ENCODE measurements at places on chromosomes 2 and 18.

DNA sequence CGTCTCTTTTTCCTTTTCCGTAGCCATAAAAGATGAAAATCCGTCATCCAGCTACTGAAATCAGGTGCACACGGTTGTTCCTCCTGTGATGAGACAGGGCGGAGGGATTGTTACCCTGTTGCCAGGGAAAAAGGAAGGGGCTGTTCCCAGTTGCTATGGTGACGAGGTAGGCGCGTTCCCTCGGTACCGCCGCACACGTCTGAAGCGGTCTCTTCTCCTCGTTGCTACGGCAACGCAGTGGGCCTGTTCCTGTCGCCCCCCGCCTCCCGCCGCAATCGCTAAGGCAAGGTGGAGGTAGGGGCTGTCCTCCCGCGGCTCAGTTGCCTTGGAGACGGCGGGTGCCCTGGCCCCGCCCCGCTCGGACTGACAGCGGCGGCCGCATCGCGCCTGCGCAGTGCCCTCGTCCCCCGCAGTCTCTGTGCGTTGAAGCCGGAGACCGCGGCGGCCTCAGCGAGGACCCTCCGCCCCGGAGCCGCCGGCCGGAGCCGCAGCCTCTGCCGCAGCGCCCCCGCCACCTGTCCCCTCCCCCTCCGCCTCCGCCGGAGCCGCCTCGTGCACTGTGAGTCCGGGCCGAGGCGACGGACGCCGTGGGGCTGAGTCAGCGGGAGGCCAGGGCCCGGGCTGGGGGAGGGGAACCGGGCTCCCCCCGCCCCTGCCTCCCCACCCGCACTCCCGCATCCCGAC is at the start of gene MAPRE3:
Gene MAPRE3 (plus strand): TSS at position 394 of the 684 bp plus-strand sequence. CDS start 51,582 bp downstream, outside the sequence.
- DNase-seq, result peak; percentile 25

- no peak for DNase-seq
Observed at GRCh38 chr2:101162561-101163330, 11.6 kb upstream of the TBC1D8 start.

- no peak for DNase-seq
Observed at GRCh38 chr18:47996091-47996541, 65.7 kb upstream of the SMAD2 start.

DNA sequence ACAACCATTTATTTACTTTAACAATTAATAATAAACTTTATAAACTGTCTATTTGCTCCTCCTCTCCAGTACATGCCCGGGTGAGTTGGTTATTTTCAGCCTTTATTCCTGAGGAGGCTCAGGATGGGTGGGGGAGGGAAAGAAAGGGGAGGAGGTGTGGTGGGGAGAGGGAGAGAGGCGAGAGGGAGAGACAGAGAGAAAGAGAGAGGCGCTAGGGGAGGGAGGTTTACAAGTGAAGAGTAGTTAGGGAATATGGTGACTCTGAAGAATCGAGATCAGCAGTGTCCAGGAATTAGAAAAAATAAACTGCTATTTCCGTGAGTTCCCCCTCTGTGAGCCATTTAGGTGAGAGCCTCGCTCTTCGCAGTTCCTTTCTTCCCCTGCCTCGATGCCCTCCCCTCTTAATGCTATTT is 138.9 kb downstream of the MEIS1 start:
- DNase-seq, result no peak

DNA sequence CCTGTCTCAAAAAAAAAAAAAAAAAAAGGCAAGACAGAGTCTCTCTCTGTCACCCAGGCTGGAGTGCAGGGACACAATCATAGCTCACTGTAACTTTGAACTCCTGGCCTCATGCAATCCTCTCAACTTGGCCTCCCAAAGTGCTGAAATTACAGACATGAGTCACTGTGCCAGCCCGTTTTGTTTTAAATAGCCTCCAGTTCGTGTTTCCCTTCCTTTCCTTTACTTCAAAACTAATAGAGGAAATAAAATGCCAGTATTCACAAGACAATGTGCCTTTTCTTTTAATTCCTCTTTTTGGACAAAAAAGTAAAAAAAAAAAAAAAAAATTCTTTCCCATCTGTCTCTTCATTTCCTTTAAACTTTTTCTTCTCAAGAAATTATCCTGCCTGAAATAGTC is 54.5 kb upstream of the ACMSD start:
- no peak for DNase-seq

GRCh38 chr2:58923869-58924268 is 682.7 kb upstream of the FANCL start:
- no peak for DNase-seq

- no peak for DNase-seq
Observed at GRCh38 chr2:30608643-30609042, 161.6 kb downstream of the LCLAT1 start.

DNA sequence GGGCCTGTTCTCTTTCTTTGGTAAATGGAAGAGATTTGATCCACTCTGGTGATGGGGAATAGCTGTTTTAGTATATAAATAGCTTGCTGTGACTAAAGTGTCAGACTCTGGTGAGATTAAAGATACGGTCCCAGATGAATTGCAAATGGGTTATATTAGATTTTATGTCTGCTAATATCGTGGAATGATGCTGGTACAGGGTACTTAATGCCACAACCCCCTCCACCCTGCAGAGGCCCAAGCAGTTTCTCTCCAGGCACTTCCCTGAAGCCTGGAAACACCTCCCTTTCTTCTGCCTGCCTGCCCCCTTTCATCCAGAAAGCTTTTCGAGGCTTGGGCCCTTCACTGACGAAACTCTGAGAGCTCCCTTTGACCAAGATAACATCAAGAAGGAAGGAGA is 21.4 kb upstream of the RFX8 start:
- DNase-seq, result no peak

- DNase-seq, result no peak
Observed at GRCh38 chr18:31192086-31192776, 29.6 kb upstream of the DSC1 start.

DNA sequence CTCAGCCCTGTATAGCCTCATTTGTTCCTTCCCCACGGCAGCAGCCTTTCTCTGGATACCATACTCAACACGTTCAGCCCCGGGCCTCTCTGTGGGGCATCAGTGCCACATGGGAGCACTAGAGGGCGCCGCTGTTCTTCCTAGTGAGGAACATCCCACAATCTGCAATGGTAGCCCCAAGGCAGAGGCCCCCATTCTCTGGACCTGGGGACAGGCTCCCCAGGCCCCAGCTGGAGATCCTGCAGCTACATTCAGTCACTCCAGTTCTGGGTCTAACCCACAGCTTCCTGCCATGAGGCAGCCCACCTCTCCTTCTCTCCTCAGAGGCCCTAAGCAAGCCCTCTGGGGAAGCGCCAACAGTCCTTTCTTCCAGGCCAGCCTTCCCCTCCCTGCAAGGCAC is 14.2 kb upstream of the SFXN5 start:
- peak; percentile 57 for DNase-seq

DNA sequence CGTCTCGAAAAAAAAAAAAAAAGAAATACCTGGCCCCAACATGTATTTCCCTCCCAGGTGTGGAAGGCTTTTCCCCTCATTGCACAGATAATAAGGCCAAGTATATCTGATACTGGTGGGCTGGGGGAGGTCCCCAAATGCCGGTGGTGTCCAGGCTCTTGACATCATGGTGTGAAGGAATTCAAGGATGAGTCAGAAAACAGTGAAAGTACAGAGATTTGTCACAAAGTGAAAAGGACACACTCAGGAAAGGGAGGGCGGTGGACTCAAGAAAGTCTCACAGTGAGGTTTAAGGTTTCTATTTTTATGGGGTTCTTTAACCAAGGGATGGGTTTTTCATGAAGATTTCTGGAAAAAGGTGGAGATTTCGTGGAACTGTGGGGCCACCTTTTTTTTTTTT is 37.8 kb upstream of the FZD5 start:
- DNase-seq, result no peak

- DNase-seq, result no peak
Observed at GRCh38 chr2:85134896-85135659, 1.9 kb downstream of the TCF7L1 start.

DNA sequence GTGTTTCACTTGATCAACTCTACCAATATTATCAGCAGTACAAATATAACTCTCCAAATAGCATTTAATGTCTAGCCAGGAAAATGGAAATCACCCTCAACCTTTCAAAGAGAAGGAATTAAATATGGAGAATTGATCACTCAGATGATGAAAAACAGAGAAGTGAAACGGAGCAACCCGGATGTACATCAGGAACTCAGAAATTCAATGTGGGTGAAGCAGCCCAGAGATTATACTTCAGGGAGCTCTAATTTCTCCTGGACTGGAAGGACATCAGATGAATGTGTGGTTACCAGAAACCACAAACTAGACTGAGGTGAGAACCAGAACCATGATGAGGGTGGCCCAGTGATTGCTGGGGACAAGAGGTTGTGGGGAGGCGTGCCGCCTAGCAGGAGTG is 35.5 kb upstream of the COBLL1 start:
- DNase-seq, result no peak

GRCh38 chr18:74500372-74500771 is 4.2 kb downstream of the CNDP2 start:
- DNase-seq, result no peak

GRCh38 chr2:20447437-20448245 is 767 bp downstream of the RHOB start:
- no peak for DNase-seq

GRCh38 chr18:21912339-21913239 is 172.0 kb downstream of the MIB1 start:
- no peak for DNase-seq

DNA sequence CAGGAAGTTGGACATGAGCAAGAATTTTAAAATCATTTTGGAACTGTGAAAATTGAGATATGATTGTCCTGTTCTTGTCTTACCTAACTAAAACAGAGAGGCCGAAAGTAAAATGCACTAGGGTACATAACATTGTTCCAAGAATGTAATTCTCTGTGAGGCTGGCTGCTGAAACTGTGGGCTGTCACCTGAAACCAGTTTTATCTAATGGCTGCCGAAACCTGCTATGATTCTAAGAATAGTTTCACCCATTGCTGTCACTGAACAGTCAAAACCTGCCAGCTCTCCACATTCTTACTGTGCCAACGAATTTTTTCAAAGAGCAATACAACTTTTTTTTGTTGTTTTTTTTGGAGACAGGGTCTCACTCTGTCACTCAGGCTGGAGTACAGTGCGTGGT is 119.3 kb upstream of the ZSWIM2 start:
- DNase-seq, result no peak

- no peak for DNase-seq
Observed at GRCh38 chr18:77178559-77178958, 46.0 kb upstream of the MBP start.

DNA sequence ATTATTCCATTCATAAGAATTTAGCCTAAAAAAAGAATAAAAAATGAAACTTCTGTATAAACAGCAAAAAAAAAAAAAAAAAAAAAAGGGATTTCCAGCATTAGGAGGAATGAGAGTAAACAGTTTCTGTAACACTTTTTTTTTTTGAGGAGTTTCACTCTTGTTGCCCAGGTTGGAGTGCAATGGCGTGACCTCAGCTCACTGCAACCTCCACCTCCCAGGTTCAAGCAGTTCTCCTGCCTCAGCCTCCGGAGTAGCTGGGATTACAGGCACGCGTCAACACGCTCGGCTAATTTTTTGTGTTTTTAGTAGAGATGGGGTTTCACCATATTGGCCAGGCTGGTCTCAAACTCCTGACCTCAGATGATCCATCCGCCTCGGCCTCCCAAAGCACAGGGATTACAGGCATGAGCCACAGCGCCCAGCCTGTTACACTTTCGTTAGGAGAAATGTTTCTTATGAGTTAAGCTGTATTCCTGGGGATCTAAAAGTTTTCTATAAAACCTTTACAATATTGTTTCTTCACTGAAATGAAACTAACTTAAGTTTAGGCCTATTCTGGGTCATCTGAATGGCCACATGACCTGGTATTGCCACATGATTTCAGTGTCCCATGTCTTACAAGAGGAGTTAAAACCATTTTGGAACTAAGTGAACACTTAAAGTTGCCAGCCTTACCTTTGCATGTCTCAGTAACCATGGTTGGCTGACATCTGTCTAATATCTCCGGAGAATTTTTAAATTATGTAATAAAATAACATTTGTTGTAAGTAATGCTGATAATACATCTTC is 17.5 kb downstream of the SMAD2 start:
- no peak for DNase-seq

- DNase-seq, result no peak
Observed at GRCh38 chr18:31942291-31942998, 483 bp downstream of the TRAPPC8 start.

- no peak for DNase-seq
Observed at GRCh38 chr2:43402452-43402937, 176.1 kb upstream of the ZFP36L2 start.

Data from activated naive CD4-positive, alpha-beta T cell (primary cell).